ENCODE measurements at places on chromosomes 13 and 19.
A peak's percentile ranks its signal among the peaks of the same experiment; 100 is the strongest.

- DNase-seq, result no peak
These were observed 52.1 kb downstream of the SIAH3 start for GRCh38 chr13:45799451-45799850.

- no peak for DNase-seq
These were observed 40.4 kb upstream of the GRTP1 start for GRCh38 chr13:113404366-113404722.

- DNase-seq, result no peak
These were observed 209.0 kb downstream of the URI1 start for GRCh38 chr19:30151081-30151480.

DNA sequence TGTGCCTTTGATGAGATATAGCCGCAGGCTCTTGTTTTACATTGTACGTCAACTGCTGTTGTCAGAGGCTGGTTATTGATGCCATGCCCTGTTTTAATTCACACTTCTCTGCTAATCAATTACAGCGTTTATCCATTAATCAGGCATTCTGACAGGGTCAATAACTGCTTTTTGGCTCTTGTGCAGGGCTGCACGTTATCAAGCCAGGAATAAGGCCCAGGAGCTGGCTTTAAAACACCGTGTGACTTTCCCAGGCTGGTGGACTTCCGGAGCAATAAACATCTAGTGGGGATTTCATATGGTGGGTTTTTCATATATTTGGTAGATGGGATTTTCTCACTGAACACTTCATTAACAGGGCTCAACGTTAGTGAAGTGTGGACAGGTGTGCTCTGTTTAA lies 221.7 kb downstream of the TM9SF2 start:
- no peak for DNase-seq

DNA sequence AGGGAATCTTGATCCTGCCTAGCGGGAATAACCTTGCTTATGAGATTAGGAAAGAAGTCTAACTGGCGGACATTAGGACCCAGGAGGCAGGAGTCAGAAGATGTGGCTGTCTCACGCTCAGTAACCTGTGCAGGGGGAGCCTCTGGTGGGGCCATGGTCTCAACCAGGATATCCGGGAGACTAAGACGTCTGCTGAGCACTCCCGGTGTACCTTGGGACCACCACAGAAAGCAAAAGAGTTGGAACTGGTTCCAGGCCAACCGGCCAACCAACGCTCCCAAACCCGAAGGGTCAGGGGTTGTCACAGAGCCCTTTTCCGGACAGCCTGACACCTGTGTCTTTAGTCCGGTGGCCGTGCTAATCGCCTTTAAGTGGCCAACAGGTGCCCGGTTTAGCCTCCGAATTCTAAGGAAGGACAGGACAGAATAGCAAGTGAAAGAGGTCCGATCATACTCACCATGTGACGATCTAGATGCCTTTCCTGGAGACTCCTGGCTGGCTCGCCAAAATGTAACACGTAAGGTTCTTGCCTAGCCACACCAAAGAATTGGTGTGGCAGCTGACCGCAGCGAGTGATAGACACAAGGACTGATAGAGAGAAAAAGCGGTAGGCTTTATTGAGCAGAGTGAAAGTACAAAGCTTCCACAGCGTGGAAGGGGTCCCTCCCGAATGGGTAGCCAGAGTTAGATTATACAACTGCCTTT lies 103.9 kb upstream of the DIAPH3 start:
- no peak for DNase-seq

- no peak for DNase-seq
These were observed 236.9 kb upstream of the PRR20A start for GRCh38 chr13:56903710-56904282.

DNA sequence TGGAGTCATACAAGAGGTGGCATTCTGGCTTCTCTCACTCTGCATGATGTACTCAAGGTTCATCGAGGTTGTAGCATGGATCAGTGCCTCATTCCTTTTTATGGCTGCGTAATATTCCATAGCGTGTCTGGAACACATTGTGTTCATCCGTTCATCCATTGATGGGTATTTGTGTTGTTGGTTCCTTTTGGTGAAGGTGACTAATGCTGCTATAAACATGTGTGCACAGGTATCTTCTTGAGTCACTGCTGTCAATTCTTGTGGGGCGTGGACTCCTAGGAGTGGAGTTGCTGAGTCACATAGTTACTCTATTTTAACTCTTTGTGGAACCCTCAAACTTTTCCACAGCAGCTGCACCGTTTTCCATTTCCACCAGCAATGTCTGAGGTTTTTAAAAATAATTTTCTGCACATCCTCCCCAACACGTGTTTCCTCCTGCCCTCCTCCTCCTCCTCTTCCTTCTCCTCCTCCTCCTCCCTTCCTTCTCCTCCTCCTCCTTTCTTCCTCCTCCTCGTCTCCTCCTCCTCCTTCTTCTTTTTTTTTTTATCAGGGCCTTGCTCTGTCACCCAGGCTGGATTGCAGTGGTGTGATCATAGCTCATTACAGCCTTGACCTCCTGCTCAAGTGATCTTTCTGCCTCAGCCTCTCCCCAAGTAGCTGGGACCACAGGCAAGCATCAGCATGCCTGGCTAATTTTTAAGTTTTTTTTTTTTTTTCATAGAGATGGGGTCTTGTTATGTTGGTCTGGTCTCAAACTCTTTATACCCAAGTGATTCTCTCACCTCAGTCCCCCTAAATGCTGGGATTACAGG lies 2.0 kb upstream of the TMEM221 start:
- DNase-seq, result peak; percentile 28

- no peak for DNase-seq
These were observed 11.8 kb downstream of the FXYD5 start for GRCh38 chr19:35166100-35167063.

- no peak for DNase-seq
These were observed 595.5 kb downstream of the TBC1D4 start for GRCh38 chr13:74886502-74886901.

- no peak for DNase-seq
These were observed 362.9 kb upstream of the PCDH20 start for GRCh38 chr13:61778531-61778930.

DNA sequence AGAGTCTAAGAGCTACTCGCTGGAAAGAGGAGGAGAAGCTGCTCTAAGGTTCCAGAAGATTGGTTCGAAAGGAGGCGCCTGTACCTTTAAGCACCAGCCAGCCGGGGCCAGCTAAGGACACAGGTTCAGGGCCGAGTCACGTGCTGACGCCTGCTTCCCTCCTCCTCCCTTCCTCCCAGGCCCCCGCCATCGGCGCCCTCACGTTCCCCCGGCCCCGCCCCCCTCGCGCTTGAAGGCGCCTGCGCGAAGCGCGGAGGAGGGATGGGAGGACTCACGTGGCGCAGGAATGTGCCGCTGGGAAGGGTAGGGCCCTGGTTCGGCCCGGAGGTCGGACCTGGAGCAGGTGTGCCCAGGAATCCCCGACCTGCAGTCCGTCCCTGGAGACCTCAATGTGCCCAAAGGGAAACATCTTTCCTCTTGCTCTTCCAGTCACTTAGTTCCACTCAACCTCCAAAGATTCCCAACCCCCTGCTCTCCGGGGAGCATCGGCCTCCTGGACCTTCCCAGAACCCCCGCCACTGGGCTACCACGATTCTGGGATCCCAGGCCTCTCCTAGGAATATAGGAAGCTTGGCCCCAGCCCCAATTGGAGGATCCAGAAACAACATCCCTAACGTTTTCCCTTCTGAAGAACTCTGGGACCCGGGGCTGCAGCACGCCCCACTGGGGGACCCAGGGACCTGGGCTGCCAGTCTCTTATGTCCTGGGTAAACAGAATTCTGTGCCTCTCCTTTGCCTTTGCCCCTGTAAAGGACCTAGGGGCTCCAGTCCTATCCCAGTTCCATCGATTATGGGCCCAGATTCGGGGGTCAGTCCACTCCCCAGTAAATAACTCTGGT lies 2.5 kb downstream of the DBP start:
- DNase-seq, result peak; percentile 93

- DNase-seq, result peak; percentile 70
These were observed 15.0 kb upstream of the EMC10 start for GRCh38 chr19:50461066-50461875.

DNA sequence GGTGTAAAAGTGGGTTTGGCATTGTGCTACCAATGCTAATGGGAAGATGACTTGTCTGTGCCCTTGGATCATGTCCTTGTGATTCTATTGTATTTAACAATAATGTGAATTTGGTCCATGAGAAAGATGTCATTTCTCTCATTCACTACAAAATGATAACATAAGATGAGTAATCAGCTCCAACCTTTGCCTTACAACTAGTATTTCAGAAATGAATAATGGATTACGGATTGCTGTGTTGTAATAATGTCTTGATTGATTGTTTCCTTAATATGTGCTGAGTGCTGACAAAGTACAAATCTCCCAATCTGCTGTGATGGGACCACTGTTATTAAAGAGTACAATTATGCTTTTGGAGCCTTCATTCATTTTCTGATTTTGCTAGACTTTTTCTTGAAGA lies 375.0 kb downstream of the PCDH9 start:
- no peak for DNase-seq

GRCh38 chr13:26468265-26468801 lies 89.2 kb upstream of the WASF3 start:
- no peak for DNase-seq

DNA sequence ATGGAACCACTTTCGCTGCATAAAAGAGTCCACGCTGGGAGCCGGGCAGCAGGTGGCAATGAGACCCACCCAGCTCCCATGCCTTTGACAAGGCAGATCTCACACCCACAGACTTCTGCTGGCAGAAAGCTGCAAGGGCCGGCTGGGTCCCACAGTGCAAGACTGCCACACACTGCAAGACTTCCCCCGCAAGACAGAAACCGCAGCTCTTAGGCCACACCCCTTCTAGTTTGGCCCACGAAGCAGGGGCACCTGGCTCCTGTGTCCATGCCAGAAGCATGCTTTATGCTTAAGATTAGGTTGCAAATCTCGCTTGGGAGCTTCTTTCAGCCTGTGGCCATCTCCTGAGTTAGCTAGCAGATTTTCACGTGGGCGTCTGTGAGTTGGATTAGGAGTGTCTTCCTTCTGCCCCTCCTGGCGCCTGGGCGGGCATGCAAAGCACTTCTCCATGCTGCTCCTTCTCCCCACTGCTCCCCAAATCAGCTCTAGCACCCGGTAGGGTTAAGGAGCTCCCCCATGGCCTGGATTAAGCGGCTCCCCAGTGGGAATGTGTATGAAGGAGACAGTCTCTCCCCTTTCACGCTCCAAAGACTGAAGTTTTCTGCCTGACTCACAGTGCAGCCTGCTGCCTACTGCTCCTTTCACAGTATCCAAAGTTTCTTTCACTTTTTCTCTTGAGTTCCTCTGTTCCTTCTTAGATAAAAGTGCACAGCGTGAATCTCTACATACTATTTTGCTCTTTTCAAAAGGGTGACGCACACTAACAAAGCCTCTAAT lies 17.7 kb downstream of the GPC6 start:
- no peak for DNase-seq

GRCh38 chr13:50275392-50276063 lies 260.3 kb downstream of the KCNRG start:
- no peak for DNase-seq

DNA sequence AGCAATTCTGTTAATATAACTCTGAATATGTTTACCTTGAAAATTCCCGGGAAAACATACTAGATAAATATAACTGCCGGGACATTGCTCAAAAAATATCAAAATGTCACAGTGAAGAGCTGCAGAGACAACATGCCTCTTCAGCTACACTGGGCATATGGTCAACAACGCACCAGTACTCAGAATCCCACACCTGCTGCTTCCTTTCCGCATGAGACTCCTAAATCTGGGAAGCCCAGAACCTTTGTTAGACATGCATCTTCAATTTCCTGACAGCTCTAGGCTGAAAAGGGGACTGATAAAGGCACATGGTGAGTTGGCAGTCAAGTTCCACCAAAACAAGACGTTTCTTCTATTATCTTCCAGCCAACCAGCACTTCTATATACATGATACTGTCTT lies 53.7 kb downstream of the USP12 start:
- no peak for DNase-seq

- no peak for DNase-seq
These were observed 127.4 kb downstream of the DCT start for GRCh38 chr13:94352057-94352456.

GRCh38 chr13:61546911-61547310 lies 131.3 kb upstream of the PCDH20 start:
- no peak for DNase-seq

DNA sequence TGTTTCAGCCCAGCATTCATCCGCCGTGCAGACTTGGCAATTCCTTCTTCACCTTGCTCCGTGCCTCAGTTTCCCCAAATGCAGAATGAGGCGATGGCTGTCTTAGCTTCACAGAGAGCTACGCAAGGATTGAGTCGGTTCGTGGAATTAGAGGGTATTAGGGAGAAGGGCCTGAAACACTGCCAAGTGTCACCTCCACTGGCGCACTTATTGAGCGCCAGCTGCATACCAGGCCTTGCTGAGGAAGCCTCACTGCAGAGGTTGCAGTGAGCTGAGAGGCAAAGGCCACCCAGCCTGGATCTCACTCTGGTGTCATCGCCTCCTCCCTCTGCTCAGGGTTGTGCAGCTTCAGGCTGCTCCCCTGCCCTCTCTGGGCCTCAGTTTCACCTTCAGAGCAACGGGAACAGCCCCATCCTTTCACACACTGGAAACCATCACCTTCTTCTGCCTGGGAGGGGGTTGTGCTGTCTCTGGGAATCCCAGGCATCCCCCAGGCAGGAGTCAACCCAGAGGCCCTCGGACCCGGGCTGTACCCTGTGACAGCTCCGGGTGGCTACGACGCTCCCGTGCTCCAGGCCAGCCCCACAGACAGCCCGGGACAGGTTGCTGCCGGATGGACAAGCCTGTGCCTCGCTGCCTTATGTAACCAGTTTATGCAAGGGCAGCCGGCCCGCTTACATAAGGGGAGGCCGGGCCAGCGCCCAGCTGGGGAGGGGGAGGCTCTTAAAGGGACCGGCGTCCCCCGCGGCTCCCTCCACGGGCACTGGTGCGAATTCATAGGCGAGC lies 31.9 kb downstream of the NFIC start:
- no peak for DNase-seq

DNA sequence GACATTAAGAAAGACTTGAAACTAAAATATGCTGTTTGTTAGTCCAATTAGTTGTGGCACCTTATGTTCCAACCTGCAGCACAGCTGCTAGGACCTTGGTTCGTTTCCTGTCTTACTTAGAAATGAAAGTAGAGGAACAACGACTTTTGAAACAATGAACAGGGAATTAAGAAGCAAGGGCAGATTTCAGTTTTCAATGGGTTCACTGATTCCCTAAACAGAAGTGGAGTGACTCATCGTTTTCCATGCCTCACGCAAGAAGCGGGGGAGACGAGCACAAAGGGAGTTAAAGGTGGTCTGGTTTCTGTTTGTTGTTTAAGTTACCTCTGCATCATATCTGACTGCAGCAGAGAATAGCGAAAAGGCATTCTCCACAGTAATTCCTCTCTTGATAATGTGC lies 44.8 kb downstream of the PHF11 start:
- DNase-seq, result no peak

GRCh38 chr13:68272652-68273051 lies 1042.5 kb upstream of the PCDH9 start:
- DNase-seq, result no peak

GRCh38 chr13:59088716-59089115 lies 1075.0 kb downstream of the DIAPH3 start:
- DNase-seq, result no peak

- DNase-seq, result no peak
These were observed 1230.7 kb downstream of the PCDH9 start for GRCh38 chr13:65999411-65999810.

All from CD14-positive monocyte (primary cell).